ENCODE measurements at places on chromosomes 5 and 9.

DNA sequence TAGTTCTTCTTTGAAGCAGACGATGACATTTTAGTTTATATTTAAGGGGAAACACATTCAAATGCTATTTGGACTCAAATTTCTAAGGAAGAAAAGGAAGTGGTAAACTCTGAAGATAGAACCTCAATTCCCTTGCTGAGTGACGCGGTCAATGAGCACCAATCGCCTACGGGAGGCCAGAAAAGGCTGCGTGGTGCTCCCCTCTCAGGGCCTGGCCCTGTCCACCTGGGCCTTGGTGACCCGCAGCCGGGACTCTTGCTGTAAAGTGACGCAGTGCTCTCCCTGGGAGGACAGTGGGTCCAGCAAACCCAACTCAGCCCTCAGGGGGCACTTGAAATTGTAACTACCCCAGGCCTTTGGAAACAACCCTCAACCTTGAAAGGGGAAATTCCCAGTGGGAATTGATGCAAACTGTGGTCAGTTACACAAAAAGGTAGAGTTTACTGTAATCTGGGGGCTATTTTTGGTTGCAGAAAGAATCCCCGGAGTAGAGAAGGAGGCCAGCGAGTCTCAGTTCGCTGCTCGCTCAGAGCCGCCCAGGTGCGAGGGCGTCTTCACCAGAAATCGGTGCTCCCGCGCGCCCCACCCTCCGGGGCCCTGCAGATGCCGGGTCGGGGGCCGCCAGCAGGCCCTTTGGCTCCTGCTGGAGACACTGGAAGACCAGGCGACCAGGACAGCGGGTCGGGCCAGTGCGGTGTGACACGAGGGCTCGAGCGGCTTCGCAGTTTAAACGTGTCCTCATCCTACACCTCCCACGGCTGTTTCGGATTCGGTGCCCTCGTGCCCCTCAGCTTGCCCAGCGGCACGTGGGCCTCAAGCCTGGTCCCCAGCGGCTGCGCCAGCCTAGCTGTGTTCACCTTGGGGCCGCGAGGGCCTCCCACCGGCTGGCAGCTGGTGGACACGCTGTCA lies 1.4 kb upstream of the ANKRD33B start:
- DNase-seq = no peak

DNA sequence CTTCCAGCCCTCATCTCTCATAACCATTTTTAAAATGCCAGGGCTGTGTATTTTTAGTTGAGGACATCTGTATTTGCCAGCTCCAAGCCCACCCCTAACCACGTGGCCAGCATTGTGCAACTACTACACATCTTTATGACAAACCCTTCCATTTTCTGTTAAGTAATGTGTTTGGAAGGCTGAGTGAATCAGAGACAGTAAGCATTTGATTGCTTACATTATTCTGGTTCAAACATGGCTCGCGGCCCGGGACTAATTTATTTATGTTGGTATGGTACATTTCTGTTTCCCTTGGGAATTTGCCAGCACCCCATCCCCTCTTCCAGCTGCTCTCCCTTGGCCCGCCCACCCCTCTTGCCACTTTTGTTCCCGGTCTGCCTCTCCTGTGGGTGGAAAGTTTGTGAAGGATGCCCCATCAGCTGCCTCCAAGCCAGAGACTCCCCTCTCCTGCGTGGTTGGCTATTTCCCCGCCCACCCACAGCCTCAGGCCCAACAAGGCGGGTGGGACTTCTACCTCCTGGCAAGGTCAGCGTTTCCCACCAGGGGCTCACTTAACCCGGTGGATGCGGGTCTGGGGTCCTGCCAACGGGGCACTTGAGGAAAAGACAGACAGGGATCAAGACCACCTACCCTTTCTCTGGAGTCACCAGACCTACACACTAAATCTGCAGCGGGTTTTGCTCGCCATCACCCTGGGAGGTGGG lies 162.2 kb downstream of the HSD17B3 start:
- no peak for DNase-seq

- DNase-seq = no peak
Measured at GRCh38 chr9:78286125-78286524, 10.8 kb upstream of the PSAT1 start.

DNA sequence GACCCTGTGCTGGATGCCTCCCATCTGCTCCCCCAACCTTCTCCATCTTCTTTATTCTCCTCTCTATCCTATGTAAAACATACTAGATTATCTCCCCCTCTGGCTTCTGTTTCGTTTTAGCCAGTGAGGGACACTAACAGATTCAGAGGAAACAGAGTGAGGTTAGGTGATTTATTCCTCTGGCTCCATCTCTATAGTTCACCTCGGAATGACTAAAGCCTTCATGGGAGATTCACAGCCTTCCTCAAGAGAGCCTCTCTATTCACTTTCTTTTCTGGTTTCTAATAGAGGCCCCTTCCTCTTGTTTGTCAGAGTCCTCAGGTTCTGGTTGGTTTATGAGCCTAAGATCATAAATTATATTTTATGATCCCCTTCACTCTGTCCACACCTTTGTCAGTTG lies 633.1 kb upstream of the TYRP1 start:
- DNase-seq = no peak

GRCh38 chr5:142626099-142626498 lies 59.8 kb downstream of the FGF1 start:
- no peak for DNase-seq

- no peak for DNase-seq
Measured at GRCh38 chr5:154465169-154465568, 12.9 kb downstream of the HAND1 start.

Measured in activated CD4-positive, alpha-beta T cell treated with anti-CD3 and anti-CD28 coated beads for 4 hours (primary cell).